ENCODE measurements at places on chromosomes 2 and 18.
A peak's percentile ranks its signal among the peaks of the same experiment; 100 is the strongest.

GRCh38 chr2:215361211-215361875 lies 49.5 kb downstream of the ATIC start:
- H3K4me1 ChIP-seq, result no peaks in the 10 kb centered on the region
- peaks cover 12% of the 10 kb centered on the region for H3K36me3 ChIP-seq
- peak overlapping the region; percentile 9 for H3K27ac ChIP-seq

DNA sequence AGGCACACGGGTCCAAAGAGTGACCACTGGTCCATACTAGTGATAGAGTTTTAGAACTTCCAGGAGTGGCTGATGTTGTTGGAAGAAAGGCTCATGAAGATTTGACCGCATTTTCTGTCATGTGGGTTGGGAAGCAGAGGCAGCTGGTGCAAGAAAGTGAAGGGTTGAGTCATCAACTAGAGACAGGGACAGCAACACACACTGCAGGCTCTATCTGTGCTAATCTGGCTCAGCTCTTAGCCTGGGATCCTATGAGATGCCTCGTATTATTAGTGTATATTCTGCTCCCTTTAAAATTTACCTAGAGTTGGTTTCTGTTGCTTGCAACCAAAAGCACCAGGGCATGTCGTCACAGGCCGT lies 2.5 kb upstream of the SH3RF3 start:
- H3K27ac ChIP-seq, result peak overlapping the region; percentile 40
- H3K4me1 ChIP-seq, result no peaks in the 10 kb centered on the region
- DNase-seq, result no peak
- no peaks in the 10 kb centered on the region for H3K36me3 ChIP-seq
- peaks cover 5% of the 10 kb centered on the region for H3K27me3 ChIP-seq
- H3K4me3 ChIP-seq, result no peak overlapping the region

- H3K27me3 ChIP-seq, result no peaks in the 10 kb centered on the region
- peak overlapping the region; percentile 67 for H3K27ac ChIP-seq
- no peaks in the 10 kb centered on the region for H3K4me1 ChIP-seq
- no peak for DNase-seq
Measured at GRCh38 chr18:24227977-24228666, 89.3 kb downstream of the CABYR start.

- no peaks in the 10 kb centered on the region for H3K4me1 ChIP-seq
- H3K27me3 ChIP-seq, result no peaks in the 10 kb centered on the region
- peak; percentile 9 for DNase-seq
- no peaks in the 10 kb centered on the region for H3K36me3 ChIP-seq
- H3K4me3 ChIP-seq, result no peak overlapping the region
- no peak overlapping the region for H3K27ac ChIP-seq
Measured at GRCh38 chr2:120750488-120751210, 15.0 kb downstream of the GLI2 start.

GRCh38 chr18:77111449-77111848 lies 21.1 kb downstream of the MBP start:
- H3K4me3 ChIP-seq, result no peak overlapping the region
- no peaks in the 10 kb centered on the region for H3K36me3 ChIP-seq
- DNase-seq, result no peak
- peaks cover 15% of the 10 kb centered on the region for H3K4me1 ChIP-seq
- H3K27me3 ChIP-seq, result no peaks in the 10 kb centered on the region

DNA sequence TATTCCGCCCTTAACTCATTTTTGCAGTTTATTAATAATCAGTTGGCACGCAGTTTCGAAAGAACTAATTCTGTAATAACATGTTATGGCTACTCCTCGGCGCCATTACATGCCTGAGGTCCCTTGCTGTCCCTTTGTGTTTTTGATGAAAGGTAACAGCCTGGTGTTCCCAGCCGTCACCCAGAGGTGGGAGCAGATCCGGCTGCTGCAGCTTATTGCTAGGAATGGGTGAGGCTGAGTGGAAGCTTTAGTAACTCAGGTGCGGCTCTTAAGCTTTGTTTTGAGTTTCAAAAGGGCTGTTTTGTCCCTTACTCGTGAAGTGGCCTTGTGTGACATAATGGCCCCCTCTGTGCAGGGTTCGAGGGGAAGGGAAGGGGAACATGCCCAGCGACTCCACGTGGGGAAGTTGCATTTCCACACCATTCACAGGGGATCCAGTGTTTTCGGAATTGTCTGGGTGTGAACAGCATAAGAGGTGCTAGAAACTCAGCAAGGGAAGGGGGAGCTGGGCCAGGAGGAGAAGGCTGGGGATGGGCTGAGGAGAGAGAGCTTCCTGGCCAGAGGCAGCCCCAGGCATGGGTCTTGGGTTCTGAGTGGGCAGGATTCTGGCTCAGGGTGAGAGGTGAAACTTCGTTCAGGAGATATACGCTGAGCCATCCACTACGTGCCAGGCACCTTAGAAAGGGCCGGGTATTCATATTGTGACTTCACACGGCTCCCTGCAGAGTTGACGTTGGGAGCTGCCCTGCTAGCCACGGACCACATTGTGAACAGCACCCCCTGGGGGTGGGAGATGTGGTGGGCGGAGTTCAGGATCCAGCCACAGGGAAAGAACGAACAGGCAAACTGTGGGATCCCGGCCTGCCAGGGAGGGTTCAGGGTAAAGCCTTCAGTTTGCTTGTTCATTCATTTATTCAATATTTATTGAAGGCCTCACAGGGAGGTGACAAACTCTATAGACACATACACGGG lies 84.4 kb downstream of the TGOLN2 start:
- no peak overlapping the region for H3K27ac ChIP-seq
- H3K27me3 ChIP-seq, result no peaks in the 10 kb centered on the region
- DNase-seq, result peak; percentile 50
- no peak overlapping the region for H3K4me3 ChIP-seq

DNA sequence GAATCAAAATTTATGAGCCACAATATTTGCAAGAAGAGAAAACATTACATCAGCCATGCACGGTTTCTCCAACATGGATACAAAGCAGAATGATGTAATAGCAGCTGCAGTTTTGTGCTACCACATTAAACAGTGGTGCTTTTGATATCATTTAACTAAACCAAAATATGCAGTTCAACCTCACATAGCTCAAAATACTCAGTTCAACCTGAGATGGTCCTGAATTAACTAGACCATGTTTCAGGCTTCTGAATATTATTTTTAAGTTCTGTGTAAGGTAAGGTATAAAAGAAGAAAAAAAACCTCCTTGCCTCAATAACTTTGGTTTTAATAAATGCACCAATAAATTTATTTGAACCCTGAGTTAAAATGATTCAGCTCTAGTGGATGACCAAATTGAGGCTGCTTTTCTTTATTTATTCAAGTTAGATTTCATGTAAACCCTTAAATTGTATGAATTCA lies 18.8 kb upstream of the TSPYL6 start:
- no peaks in the 10 kb centered on the region for H3K27me3 ChIP-seq
- no peaks in the 10 kb centered on the region for H3K4me1 ChIP-seq
- H3K36me3 ChIP-seq, result no peaks in the 10 kb centered on the region
- H3K4me3 ChIP-seq, result no peak overlapping the region
